Activated gamma-delta T cell treated with Interleukin-2 at 50 U/mL for 16 hours (primary cell): ENCODE measurements at places on chromosomes 11 and 22.

GRCh38 chr11:353179-353873, 16.0 kb upstream of the B4GALNT4 start:
- no peak for DNase-seq

GRCh38 chr22:38312261-38312800, 4.9 kb downstream of the CSNK1E start:
- DNase-seq = no peak

- no peak for DNase-seq
These were observed 21.7 kb downstream of the CAVIN3 start for GRCh38 chr11:6298605-6299004.

DNA sequence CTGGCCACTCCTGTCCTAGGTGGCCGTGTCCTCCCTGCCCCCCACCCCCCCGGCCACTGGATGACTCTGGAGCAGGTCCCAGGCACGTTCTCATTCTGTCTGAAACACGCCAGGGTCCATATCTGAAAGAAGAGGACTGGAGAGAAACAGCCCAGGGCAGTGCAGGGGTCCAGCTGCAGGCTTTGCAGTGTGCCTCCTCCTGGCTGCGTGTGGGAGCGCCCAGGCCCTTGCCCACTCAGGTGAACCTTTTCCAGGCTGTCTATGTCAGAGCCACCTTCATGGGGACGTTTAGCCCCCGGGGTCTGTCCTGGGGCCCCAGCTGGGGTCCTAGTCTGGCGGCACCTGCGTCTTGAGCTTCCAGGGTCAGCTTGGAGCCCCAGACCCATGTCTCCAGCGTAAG, 15.6 kb downstream of the GRAMD4 start:
- no peak for DNase-seq

- DNase-seq = no peak
These were observed 264.0 kb upstream of the CCDC179 start for GRCh38 chr11:23124249-23124648.

DNA sequence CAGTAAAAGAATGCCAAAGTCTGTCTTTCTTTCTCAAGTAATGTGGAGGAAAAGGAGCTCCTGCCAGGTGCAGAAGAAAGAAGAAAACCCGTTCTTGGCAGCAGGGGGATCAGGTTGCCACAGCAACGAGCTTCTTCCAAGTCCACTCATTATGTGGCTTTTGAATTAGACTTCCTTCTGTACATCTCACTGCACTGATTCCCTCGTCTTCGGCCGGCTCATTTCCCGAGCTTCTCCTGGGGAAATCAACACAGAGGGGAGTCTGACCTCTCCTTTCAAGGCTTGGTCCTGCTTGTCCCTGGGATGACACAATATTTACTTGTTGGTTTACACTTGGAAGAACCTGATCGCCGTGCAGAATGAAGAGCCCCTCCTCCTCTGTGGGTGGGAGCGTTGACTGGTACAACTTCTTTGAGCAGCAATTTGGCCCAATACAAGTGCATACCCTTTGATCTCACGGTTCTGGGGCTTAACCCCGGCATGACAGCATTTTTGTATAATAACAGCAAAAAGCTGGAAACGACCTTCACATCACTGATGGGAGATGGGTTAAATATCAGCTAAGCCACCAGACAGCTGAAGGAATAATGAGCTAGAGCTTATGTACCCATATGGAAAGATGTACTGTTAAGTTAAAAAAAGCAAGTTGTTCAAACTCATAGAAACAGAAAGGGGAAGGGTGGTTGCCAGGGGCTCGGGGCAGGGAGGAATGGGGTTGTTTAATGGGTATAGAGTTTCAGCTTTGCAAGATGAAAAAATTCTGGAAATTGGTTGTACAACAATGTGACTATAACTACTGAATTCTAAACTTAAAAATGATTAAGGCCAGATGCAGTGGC, 35.4 kb downstream of the MCHR1 start:
- DNase-seq = no peak

DNA sequence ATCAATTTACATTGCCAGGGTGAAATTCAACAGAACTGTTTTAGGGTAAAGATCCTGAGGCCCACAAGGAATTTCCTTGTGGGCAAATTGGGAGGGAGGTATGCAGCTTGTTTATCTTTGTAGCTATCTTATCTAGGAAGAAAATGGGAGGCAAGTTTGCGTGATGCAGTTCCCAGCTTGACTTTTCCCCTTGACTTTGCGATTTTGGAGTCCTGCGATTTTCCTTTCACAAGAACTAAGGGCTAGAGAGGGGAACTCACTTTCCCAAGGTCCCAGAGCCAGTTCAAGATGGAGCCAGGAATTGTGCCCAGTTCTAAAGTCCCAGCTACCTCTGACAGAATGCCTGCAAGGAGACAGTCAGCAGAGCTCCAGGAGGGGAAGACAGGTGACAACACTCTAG, 30.7 kb downstream of the RIBC2 start:
- DNase-seq = no peak

DNA sequence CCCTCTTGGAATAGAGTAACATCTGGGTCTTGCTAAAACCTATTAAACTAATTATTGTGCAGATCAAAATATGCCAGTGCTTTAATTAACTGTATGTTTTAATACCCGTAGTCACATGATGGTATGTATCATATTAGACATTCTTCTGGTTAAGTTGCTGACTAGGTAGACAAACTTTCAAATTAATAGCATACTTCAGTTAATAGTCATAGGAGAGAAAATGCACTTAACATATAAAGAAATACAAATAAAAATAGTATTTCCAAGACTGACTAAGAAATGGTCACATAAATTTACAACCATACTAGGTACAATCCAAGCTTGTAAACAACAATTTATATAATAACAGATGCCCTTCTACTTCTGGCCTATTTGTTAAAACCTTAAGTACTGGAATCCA, 7.6 kb upstream of the EXPH5 start:
- DNase-seq = no peak

DNA sequence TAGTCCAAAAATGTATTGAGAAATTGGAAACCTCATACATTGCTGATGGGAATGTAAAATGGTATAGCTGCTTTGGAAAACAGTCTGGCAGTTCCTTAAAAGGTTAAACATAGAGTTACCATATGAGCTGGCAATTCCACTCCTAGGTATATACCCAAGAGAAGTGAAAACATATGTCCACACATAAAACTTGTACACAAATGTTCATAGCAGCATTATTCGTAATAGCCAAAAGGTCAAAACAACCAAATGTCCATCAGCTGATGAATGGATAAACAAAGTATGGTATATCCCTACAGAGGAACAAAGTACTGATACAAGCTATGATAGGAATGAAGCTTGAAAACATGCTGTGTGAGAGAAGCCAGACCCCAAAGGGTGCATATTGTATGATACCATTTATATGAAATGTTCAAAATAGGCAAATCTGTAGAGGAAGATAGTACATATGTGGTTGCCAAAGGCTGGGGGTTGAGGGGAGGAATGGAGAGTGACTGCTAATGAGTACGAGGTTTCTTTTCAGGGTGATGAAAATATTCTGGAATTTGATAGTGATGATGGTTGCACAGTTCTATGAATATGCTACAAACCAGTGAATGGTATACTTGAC, 85.8 kb downstream of the ZBTB16 start:
- DNase-seq = no peak

DNA sequence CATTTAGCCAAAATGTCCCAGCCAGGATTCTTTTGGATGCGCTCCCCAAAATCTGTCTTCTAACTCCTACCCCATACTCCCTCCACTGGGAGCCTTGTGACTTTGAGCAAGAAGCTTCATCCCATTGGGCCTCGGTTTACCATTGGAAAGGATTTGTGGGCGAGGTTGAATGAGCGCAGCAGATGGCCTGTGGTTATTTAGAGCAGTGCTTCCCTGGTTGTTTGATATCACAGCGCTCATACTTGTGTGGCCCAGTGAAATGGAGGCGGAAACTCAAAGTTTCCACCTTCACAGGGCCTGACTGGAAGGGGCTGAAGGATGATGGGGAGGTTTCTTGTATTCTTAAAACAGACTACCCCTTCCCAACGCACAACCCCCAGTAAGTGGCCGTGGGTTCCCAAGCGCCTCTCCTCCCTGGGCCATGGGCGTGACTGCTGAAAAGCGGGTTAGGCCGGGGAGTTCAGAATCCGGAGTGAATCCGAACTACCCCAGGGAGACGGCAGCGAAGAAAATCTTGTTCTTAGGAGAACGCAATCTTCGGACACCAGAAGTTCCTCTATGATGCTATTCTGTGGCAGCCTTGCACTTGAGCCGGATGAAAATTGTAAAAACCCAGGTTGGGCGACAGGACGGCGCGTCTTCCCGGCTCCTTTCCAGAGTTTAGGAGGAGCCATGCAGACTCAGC, 1.2 kb upstream of the ATF4 start:
- DNase-seq = no peak

- DNase-seq = no peak
These were observed 20.8 kb downstream of the USP35 start for GRCh38 chr11:78209478-78209877.

GRCh38 chr11:111155021-111155420, 90.5 kb upstream of the POU2AF2 start:
- no peak for DNase-seq

DNA sequence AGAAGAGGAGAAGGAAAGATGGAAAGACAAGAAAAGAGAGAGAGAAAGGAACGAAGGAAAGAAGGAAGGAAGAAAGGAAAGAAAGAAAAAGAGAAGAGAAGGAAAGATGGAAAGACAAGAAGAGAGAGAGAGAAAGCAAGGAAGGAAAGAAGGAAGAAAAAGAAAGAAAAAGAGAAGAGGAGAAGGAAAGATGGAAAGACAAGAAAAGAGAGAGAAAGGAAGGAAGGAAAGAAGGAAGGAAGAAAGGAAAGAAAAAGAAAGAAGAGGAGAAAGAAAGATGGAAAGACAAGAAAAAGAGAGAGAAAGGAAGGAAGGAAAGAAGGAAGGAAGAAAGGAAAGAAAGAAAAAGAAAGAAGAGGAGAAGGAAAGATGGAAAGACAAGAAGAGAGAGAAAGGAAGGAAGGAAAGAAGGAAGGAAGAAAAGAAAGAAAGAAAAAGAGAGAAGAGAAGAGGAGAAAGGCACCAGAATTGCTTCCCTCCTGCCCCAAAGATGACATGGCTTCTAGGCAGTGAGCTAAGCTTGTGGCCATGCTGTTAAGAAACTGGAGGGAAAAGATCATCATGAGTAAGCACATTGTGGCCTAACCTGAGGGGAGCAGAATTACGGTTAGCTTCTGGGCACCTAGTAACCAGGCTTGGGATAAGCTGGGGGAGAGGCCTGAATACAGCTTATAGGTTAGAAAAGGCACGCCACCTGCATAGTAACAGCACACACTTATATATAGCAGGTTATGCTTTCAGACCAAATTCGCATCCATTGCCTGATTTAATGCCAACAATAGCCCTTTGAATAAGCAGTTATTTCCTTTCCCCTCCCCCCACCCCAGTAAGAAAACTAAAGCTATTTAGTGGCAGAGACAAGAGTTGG, 2.3 kb upstream of the ST3GAL4 start:
- DNase-seq = no peak

DNA sequence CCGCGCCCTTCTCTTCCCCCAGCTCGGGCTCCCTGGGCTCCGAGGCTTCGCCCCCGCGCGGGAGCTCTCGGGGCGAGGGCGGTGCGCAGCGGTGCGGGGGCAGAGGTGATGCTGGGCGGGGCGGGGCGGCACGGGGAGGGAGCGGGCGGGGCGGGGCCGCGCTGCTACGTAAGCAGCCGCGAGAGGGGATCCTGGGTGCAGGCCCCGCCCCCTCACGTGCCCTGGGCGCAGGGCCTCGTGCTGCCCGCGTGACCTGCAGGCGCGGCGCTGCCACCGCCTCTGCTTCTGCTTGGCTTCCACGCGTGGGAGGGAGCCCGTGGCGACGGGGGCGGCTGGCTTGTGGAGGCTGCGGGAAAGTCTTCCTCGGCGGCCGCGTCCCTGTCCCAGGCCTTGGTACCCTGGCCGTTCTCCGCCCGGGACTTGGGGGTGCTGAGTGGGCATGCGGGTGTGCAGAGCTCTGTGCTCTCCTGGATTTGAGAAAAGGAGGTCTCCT, 132.6 kb upstream of the HSD17B12 start:
- no peak for DNase-seq

DNA sequence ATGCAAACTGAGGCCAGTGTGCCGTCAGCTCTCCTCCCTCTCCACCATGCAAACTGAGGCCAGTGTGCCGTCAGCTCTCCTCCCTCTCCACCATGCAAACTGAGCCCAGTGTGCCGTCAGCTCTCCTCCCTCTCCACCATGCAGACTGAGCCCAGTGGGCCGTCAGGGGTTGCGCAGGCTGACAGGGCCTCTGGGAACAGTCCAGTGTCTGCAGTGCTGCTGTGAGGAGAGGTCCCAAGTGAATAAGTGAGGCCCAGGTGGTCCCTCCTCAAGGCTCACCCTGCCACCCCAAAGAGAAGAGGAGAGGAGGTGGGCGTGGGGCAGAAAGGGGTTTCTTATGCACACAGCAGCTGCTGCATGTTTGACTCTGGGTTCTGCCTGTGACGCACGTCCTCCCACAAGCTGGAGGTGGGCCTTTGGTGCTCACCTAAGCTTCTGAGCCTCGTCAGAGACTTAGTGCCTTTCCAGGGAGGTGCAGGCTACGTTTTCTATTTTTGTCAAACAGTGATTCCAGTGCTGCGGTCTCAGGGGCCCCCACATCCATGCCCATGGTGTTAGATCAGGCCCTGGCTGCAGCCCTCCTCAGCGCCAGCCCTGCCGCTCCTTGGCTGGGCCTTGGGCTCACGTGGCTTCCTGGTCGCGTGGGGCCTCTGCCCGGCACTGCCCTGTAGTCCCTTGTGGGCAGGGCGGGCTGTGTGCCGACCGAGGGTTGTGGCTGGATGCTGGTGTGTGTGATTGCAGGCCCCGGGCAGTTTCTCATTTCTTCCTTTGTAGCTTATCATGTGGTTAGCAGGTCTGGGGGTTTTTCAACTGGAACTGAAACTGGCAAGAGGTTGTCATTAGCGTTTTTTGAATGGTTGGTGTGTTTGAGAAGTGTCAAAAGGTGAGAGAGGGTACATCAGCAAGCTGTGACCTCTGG, 7.1 kb downstream of the TPCN2 start:
- no peak for DNase-seq

GRCh38 chr11:44747316-44747715, 20.6 kb downstream of the TSPAN18 start:
- no peak for DNase-seq

DNA sequence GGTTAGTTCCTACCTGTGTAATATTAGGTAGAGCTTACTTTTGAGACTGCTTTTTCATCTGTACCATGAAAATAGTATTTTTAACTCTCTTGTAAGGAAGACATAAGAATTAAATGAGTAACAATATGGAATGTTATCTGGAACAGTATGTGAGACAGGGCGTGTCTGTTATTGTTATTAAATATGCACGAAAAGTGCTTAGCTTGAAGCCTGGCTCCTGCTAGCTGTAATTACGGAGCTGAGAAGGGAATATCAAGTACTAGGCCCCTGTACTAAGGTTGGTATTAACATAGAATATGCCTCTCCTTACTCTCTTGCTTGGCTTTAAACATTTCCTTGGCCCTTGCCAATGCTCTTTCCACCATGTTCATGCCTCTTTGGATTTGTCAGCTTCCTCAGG, 194.0 kb downstream of the FAM76B start:
- DNase-seq = no peak

DNA sequence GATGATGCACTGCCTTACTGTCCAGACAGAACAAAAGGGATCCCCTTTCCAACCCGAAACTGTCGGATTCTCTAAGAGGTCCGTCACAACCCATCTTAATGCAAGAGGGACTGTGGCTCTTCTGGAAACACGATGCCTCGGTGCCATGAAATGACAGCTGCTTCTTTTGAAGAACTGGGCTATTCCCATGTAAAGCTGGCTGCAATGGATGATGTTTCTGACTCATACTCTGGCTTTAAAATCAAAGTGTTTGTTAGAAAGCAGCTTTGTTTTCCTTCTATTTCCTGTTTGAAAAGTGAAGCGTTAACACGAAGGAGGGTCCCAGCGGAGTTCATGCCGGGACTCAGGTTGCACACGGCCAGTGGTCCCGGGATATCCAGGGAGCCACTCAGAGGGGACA, 3.1 kb downstream of the TP53AIP1 start:
- no peak for DNase-seq
